ENCODE measurements at places on chromosomes 13 and 19.

DNA sequence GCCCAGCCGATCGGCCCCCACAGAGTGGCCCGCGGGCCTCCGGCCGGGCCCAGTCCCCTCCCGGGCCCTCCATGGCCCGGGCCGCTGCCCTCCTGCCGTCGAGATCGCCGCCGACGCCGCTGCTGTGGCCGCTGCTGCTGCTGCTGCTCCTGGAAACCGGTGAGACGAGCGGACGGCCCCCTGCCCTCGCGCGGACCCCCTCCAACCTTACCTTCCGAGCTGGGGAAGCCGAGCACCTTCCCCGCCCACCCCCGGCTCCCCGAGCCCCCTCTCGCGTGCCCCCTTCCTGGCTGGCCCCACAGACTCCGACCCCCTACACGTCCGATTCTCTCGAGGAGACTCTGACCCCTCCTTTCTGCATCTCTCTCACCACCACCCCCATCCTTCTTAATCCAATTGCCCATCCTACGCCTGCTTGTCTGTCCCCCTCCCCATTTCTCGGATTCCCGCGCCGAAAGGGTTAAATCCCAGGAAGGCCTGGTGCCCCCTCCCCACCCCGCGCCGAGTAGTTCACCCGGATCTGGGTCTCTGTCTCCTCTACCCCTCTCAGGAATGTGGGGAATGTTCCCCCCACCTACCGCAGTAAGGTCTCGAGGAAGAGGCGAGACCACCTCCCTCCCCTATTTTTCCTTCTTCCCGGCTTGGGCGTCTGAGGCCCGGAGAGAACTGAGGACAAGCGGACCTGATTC, 502 bp downstream of the NECTIN2 start:
- DNase-seq: no peak

GRCh38 chr13:21365574-21365973, 93.5 kb downstream of the ZDHHC20 start:
- no peak for DNase-seq

- no peak for DNase-seq
These were observed 1.5 kb upstream of the C5AR2 start for GRCh38 chr19:47330466-47330869.

- no peak for DNase-seq
These were observed 654 bp upstream of the MEGF8 start for GRCh38 chr19:42324655-42325307.

- DNase-seq: no peak
These were observed at the start of gene APLP1 for GRCh38 chr19:35868172-35868822. APLP1 (plus strand) TSS chr19:35868574; CDS start chr19:35868637, 63 bp downstream.

DNA sequence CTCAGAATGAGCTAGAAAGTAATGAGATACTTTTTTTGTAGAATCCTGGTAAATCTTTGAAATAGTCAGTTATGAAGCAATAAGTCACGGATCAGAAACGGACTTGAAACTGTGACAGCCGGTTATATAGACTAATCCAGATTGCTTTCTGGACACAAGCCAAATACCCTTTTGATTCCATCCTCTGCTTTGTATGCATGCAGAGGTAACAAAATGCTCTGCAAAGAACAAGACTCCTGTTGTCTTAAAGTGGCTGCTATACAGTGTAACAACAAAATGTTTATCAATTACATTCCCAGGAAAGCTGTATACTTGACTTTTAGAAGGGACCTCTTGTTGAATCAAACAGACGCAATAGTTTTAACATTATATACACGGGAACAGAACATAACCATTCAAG, 66.5 kb upstream of the STARD13 start:
- DNase-seq: no peak

DNA sequence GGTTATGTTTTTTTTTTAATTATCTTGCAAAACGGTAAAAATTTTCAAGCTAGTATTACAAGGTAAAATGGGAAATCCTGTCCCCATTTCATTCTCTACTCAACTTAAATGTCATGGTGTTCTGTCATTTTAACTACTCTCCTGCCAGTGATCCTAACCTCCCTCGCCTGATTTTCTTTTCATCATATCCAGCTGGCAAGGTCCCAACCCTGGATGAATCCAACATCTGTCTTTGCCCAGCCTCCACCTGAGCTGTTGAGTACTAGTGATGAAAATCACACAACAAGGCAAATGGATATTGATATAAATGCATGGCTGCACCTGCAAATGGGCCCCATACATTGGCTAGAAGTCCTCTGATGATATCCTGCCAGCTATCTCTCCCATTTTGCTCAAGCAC, 6.9 kb upstream of the CDK8 start:
- no peak for DNase-seq
